ENCODE measurements at places on chromosomes 1 and 21.

- DNase-seq, result no peak
Observed at GRCh38 chr1:15469361-15469760, 6.5 kb upstream of the CELA2B start.

DNA sequence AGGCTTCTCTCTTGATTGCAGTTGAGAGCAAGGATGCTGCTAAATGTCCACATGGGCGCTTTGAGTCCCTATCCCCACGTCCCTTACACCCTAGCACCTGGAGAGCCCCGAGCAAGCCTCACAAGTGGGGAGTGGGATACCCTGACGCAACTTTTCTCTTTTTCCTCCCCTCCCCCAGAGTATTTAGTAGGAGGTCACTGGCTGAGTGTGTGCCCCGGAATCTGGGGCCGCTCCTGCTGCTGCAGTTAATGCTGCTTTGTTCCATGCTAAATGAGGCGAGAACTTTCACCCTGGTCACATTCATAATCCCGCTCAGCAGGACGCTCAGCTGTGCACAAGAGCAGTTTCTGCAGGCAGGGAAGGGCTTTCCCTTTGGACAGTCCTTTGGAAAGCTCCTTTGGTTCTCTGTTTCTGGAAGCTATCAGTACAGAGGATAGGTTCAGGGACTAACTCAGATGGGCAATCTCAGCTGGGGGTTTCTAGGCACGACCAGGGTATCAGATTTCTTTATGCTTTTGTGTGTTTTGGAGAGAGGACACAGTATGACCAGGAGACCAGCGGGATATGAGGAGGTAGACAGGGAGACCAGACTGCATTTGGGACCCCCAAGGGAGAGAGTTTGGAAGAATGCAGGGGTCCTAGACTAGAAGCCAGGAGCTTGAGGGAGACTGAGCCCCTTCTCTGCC, 75.9 kb downstream of the NOS1AP start:
- no peak for DNase-seq

DNA sequence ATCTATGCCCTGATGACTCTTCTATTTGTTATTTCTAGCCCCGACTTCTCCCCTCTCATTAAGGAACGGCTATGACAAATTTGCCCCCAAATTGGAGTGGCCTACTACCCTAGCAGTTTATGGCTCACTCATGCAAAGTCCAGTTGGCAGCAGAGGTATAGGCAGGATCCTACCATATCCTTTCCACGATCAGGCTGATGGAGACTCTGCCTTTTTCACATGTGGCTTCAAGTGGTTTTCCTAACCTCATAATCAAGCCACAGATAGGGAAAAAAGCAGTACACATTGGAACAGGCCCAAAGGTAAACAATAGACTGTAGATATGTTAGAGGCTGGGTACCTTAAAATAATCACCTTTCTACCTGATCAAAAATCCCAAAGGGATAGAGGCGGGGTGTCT, 292.5 kb downstream of the NCAM2 start:
- no peak for DNase-seq

DNA sequence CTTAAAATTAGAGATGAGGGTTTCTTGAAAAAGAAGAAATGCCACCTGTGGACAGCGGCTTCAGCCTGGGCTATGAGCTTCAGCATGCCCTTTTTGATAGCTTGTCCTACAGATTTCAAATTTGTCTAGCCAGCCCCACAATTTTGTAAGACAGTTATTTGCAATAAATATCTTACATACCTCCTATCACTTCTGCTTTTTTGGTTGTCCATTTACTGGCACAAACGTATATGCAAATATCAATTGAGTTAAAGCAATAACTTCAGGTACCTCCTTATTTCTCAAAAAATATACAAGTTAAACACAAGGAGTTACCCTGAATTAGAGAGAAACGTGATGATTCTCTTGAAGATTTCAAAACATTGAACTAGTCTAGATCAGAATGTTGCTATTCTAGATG, 53.5 kb downstream of the OLFM3 start:
- no peak for DNase-seq

- no peak for DNase-seq
Observed at GRCh38 chr1:84643183-84643582, 47.1 kb downstream of the SSX2IP start.

- DNase-seq, result peak; percentile 81
Observed at GRCh38 chr21:44454747-44455523, at the start of gene LRRC3. Gene LRRC3, plus strand, starts transcription at chr21:44455510. Its CDS starts 1,135 bp downstream, at chr21:44456645.

DNA sequence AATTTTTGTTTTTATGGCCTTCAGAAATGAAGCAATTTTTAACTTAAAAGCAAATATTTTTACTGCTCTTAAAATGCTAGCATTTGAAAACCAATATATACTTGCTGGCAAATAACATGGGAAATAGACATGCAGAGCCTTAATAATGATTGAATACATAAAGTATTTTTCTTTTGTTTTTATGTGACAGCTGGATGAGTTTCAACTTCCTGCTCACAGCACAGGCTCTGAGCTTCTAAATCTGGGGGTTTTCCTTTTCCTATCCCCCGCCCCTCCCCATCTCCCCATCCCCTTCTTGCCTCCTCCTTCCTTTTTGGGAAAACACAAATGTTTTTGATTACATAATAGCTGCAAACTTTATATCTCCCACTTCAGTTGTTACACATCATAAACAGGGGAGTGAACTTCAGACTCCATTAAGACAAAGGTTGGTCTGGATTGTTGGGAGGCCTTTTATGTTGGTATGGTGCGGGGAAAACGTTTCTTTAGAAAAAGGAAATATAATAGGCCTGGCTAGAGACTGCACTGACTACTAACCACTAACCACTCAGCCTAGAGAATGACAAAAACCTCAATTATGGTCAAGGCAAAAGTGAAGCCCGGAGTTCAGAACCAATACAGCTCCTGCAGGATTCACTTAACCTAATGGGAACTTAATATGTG, 116.1 kb upstream of the GORAB start:
- DNase-seq, result no peak

GRCh38 chr1:215957663-215958062, 390.6 kb downstream of the KCTD3 start:
- DNase-seq, result no peak

DNA sequence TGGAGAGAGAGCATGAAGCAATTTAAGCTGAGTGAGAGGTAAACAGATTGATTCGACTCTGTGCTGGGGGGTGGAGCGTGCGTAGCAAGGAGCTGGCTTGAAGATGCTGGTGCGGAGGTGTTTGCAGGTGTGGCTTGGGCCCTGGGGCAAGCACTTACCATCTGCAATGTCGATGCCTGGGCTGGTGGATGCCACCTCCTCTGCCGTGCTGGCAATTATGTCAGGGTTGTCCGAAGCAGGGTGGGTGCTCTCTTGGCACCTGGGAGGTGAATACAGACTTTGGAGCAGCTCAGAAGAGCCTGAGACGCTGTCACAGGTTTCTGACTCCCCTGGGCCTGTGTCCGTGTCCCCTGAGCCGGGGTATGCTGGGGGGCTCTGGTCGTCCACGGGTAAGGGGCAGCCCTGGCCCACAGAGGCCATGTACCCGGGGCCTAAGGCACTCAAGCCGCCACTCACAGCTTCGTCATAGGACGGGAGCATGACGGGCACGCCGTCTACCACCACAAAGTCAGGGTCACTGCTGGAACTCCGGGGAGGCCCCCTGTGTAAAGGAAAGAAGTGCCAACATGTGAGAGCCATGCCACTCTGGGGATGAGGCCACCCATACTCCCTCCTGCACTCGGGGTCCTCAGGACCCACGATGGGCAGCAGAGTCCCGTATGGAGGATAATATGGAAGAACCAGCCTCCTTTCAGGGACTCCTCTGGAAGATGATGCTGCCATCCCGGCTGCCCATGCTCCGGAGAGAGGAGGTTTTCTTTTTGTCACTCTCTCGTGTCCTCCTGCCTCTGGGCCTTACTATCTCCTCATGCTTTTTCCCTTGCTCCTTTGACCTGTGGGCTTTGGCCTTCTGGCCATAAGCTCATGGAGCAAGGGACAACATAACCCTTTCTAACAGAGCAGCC, 80.3 kb upstream of the TLR5 start:
- no peak for DNase-seq

DNA sequence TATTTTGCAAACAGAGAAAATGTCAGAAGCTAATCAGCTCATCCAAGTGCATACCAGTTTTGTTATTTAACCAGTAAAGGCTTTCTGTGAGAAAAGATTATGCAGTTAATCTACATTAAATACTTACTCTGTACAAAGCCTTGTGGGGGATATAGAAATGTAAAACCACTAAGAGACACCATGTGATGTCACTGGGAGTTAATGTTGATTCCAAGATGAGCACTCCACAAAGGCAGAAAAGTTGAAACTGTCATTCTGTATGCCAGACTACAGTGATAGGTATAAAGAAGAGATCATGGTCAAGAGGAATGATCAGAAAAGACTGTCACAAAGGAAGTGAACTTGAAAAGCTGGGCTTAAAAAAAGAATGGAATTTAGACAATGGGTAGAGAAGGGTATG, 100.3 kb upstream of the SGIP1 start:
- no peak for DNase-seq

GRCh38 chr21:41684381-41685245, 82.2 kb downstream of the RIPK4 start:
- no peak for DNase-seq

- no peak for DNase-seq
Observed at GRCh38 chr21:44350773-44351481, 2.5 kb upstream of the TRPM2 start.

DNA sequence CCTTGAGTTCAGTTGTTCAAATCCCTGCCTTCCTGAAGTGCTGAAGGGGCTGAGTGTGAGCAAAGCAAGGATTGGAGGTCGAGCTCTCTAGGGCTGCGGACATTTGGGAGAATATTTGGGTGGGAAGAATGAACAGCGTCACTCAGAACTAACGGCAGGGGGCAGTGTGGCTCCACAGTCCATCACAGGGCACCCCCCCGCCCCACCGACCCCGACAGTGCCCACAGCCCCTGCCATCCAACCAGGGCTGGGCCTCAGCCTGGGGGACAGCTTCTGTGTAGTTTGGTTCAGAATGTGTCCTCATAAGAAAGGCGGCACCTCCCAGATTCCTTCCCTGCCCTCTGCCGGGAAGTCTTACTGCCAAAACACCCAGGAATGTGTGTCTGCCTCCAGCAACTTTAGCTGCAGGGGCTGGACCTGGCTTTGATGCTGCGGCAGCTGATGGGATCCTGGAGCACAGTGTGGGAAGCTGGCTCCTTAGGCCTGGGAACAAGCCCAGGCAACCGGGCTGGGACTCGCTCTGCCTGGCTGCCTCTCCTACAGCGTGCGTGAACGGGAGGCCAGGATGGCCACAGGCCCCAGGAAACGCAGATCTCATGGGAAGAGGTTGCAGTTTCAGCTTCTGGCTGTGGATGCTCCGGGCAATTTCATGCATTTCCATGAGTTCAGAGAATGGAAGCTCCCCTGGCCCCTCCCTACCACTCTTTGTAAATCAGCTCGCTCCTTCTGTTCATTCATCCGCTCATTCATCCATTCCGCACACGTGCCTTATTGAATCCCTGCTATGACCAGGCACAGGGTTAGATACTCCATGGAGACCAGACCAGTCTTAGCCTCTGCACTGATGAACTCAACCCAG, 104.9 kb upstream of the TMPRSS2 start:
- DNase-seq, result peak; percentile 39

- no peak for DNase-seq
Observed at GRCh38 chr21:15208786-15209185, 144.0 kb upstream of the NRIP1 start.

DNA sequence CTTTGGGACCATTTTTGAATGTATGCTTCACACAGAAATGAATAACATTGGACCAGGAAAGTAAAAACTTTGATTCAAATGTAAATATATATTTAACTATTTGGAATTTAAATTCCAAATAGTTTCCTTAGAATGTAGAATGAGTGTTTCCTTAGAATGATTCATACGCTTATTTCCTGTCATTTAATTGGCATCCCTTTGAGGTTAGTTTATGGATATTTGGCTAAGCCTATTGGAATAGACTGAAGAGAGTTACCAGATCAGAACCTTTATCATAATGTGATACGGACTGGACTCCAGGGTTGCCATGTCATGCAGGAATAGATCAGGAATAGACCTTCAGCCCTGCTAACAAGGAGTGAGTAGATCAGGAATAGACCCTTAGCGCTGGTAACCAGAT, 133.1 kb downstream of the TNNI3K start:
- no peak for DNase-seq

GRCh38 chr1:203189951-203190352, 3.4 kb upstream of the CHI3L1 start:
- DNase-seq, result no peak
